ENCODE measurements at places on chromosomes 2 and 18. TPM values are rescaled to one million over a fixed set of nuclear protein-coding genes. Genes with fewer than 3 reads are reported as not detected.
A peak's percentile ranks its signal among the peaks of the same experiment; 100 is the strongest.

The MPP4 gene
- total RNA-seq, result 26.4 TPM

The RAB17 gene
- not detected for total RNA-seq

The DSG1 gene
- not detected for total RNA-seq

The ITGB6 gene
- total RNA-seq, result 0.33 TPM

The FNDC4 gene
- total RNA-seq, result 1.2 TPM

- peak; percentile 69 for DNase-seq
Observed at GRCh38 chr2:221501210-221501882, 70.8 kb downstream of the EPHA4 start.

DNA sequence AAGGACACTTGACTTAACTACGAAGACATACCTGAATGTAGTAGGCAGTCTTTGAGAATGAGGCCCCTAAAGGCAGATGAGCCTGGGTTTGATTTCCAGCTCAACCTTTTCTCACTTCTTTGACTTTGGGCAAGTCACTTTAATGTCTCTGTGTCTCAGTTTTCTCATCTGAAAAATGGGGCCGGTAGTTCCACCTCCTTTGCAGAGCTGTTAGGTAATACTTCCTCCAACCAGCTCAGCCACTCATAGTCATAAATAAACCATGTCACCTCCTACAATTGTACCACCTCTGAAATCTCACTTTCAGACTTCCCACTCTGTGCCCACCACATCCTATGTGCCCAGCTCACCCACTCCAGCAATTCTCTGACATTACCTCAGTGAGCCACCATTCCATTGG, 10.4 kb downstream of the ARHGAP25 start:
- no peak for DNase-seq

- peak; percentile 77 for DNase-seq
Observed at GRCh38 chr2:9310798-9311197, 104.2 kb downstream of the ASAP2 start.

DNA sequence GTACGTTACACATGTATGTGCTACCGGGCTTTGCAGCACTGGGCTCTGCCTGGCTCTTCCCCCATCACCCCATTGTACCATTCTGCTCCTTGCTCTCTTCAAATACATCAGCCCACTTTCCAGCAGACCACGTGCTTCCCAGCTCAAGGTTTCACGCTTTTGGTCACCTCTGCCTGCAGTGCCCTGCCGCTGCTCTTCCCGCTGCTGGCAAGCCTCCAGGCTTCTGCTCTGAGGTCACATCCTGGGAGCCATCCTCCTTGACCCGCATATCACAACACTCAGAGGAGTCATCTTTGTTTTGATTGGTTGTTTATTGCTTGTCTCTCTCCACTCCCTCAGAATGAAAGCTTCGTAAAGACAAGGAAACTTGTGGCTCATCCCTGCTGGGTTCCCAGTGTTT, 34.1 kb downstream of the KIF5C start:
- DNase-seq, result peak; percentile 40

- DNase-seq, result no peak
Observed at GRCh38 chr2:238906936-238907716, 59.2 kb downstream of the TWIST2 start.
